ENCODE measurements at places on chromosomes 6 and 20. TPM values are rescaled to one million over a fixed set of nuclear protein-coding genes. Genes with fewer than 3 reads are reported as not detected.
A peak's percentile ranks its signal among the peaks of the same experiment; 100 is the strongest.

Gene ADGRG6
- total RNA-seq: 45.7 TPM

Gene HLA-DOA
- not detected for total RNA-seq

Gene BPIFB4
- total RNA-seq: not detected

GRCh38 chr20:2330090-2330695 lies 34.4 kb downstream of the TGM3 start:
- no peak for DNase-seq

GRCh38 chr6:158662954-158663624 lies 13.2 kb downstream of the SYTL3 start:
- DNase-seq: no peak

DNA sequence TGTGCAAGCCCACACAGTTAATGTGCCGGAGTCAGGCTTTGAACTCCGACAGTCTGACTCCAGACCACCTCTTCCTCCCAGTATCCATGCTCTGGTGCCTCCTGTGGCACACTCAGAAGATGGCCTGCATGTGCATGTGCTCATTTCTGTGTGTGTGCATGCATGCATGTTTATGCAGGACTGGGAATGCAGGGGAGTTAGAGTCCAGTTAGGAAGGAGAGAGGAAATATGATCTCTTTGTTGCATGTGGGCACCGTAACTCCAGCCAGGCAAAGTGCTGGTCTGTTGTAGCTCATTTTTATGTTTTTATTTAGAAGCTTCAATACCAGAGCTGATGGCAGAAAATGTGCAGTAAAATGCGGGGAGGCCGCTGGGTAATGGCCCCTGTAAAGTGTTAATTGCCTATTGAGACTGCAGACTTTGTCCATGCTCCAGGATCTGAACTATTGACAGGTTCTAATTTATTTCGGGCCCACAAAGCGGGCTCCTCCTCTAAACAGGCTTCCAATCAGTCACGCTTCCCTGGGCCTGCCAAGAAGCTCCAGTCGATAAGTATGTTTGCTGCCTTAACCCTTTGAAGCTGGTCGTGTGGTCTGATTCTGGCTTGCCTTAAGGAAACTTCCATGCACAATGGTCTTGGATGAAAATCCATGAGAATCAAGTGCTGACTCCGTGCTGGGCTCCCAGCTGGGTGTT lies 248.3 kb downstream of the DHX35 start:
- no peak for DNase-seq

- no peak for DNase-seq
Observed at GRCh38 chr6:168608113-168608400, 167.1 kb downstream of the SMOC2 start.

DNA sequence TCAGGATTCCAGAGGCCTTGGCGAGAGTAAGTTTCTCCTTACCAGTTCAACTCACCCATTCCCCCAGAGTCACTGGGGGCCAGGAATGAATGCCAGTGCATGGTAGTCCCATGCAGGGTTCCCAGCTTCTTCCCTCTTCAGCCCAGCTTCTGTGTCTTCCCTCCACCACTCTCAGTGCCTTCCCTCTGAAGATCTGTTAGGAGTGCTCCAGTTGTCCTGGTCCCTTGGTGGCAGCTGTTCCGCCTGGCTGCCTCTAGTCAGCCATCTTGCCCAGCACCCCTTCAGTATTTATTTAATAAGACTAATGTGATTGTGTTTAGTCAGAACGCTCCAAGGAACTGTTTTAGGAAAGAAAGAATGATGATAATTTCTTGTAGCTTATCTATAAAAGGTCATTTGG lies 23.1 kb downstream of the FIG4 start:
- DNase-seq: no peak

- DNase-seq: no peak
Observed at GRCh38 chr6:45483021-45483420, 105.3 kb upstream of the SUPT3H start.

DNA sequence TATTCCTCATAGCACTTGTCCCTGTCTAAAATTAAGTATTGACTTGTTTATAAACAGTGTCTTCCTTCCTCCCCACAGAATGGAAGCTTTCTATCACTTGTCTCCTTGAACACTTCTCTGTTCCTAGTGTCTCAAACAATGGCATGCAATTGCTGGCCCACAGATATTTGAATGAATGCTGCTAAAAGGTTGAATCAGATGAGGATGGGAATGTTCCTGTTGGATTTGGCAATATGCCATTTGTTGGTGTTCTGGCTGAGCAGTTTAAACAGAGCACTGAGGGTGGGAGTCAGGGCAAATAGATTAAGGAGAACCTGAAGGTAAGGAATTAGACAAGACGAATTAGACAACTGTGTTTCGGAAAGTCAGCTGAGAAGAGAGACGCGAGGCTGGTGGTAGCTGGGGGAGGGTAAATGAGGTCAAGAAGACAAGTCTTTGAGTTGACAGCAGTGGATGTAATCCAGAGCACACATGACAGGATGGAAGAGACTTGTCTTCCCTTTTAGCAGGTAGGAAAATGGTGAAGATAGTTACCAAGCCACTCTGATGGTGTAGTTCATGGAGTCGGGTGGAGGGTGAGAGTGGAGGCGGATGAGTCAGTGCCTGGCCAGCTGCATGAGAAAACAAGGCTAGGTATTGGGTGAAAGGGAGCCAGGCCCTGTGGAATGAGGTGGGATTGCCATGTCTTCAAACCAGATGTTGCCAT lies 58.3 kb upstream of the GNRH2 start:
- DNase-seq: peak; percentile 23
